Omental fat pad (tissue), 4 donors: ENCODE measurements at places on chromosomes 13 and 19.

DNA sequence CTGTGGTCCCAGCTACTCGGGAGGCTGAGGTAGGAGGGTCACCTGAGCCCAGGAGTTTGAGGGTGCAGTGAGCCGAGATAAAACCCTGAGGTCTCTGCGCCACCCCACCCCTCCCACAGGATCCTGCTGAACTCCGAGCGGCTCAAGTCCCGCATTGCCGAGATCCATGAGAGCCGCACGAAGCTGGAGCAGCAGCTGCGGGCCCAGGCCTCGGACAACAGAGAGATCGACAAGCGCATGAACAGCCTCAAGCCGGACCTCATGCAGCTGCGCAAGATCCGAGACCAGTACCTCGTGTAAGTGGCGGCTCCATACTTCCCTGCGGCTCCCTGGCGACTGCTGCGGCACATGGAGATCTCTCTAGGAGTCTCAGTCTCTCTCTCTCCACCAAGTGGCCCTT, 6.6 kb upstream of the IFI30 start:
- DNase-seq, result no peak

GRCh38 chr13:21176982-21177284, 475 bp downstream of the MRPL57 start:
- DNase-seq, result no peak

- no peak for DNase-seq
Measured at GRCh38 chr13:73759434-73759833, 374.8 kb downstream of the KLF12 start.

- no peak for DNase-seq
Measured at GRCh38 chr19:14081797-14082674, 3.5 kb downstream of the C19orf67 start.

DNA sequence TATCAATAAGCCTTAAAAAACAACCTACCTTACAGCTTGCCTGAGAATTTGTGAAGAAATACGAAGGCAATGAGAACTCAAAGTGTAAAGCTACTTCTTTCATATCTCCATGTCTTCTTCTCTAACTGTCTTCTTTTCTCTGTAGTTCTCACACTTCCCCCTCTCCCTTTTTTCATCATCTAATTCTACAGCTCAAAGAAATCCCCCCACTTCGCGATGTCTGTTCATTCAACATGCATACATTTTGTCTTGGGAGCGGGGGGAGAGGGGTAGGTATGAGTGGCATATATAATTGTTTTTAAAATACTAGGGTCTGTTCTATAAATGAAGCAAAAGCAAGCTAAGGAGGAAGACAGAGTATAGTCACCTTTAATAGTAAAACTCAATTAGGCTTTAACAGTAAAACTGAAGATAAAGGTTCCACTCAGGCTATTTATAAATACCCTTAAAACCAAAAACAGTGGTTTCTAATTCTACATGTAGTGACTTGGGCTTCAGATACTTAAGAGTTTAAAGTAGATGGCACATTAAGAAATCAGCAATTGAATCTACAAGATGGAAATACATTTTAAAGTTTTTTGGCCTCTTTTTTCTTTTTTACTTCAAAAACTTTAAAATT, 106.9 kb downstream of the KLF12 start:
- DNase-seq, result no peak

DNA sequence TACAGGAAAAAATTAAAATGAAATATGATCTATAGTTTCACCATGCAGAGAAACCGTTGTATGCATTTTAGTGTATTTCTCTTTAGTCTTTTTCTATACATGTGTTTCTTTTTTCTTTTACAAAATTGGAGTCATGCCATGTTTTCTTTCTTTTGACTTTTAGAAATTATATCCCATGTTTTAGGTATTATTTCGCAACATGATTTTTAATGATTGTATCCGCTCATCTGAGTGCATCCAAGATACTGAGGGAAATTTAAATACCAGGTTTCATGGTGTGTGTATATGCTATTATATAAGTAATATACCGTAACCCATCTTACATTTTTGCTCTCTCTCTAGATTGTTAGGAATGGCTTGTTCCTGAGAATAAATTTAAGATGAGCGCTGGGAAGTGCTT, 82.3 kb downstream of the GPR12 start:
- DNase-seq, result no peak
